ENCODE measurements at places on chromosomes 12 and 14.

- DNase-seq = no peak
Measured at GRCh38 chr12:182381-182892, 31.5 kb downstream of the SLC6A12 start.

GRCh38 chr12:124371366-124371765 is 76.5 kb downstream of the RFLNA start:
- no peak for DNase-seq

DNA sequence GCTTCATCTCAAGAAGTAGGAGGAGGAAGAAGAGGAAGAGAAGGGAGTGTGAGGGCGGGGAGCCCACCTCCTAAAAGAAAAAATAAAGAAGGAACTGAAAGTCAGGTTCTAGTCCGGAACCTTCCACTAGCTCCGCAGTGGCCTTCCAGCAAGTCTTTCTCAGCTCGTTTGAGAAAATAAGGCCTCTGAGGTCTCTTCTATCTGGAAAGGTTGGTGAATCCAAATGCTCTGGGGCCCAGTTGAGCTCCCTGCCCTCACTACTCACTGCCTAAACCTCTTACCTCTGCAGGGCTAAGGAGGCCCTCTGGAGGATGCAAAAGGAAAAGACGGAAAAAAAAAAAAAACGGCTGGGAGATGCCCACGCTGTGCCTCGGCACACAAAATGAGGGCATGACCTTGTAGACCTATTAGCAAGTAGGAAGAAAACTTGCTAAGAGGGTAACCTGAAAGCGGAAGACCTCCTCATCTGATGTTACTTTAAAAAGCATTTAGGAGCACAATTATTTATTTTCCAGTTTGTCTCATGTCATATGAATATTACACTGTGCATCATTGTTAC is 35.9 kb downstream of the FBLN5 start:
- DNase-seq = peak; percentile 20

- no peak for DNase-seq
Measured at GRCh38 chr12:101229841-101230241, 19.8 kb upstream of the SLC5A8 start.

GRCh38 chr14:76941544-76941943 is 87.0 kb downstream of the IRF2BPL start:
- no peak for DNase-seq

DNA sequence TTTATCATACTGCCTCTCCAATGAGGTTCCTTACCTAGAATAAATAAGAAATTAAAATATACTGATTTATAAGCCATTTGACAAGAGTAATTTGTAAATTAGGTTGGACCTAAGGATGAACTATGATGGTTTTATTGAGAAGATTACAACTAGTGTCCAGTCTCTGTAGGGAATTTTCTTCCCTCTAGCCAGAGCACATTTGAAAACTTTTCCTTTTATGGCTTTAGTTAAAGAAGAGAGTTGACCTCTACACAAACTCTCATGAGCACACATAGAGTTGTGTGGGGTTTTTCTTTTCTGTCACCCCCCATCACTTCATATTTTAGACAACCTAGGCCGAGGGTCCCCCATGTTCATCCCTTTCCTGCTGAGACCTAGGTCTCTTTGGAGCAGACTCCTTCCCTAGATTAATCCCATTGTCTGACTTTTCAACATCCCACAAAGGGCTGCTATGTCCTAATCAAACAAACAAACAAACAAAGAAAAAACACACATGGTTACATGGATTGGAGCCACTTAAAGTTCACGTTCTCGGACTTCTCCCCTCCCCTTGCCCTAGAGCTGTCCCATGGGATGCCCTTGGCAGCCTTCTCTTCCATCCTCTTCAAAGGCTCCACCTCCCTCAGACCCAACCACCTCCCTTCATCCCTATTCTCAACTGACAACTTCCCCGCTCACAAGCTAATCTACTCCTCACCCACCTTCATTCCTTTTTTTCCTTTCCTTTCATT is 40.7 kb downstream of the GPR135 start:
- DNase-seq = no peak

DNA sequence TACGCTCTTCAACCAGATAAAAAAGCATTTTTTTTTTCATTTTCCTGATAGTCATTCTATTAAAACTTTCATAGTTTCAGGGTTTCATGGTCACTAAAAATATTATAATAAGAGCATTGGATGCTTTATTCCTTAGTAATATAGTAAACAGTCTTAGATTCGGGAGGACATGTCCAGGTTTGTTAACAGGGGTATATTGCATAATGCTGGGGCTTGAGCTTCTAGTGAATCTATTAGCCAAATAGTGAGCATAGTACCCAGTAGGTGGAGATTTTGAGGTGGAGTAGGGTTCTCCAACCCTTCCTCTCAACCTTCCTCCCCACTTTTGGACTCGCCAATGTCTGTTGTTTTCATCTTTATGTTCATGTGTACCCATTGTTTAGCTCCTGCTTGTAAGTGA is 277.4 kb upstream of the RGS6 start:
- no peak for DNase-seq

- no peak for DNase-seq
Measured at GRCh38 chr12:103102225-103102744, 144.8 kb downstream of the ASCL1 start.

DNA sequence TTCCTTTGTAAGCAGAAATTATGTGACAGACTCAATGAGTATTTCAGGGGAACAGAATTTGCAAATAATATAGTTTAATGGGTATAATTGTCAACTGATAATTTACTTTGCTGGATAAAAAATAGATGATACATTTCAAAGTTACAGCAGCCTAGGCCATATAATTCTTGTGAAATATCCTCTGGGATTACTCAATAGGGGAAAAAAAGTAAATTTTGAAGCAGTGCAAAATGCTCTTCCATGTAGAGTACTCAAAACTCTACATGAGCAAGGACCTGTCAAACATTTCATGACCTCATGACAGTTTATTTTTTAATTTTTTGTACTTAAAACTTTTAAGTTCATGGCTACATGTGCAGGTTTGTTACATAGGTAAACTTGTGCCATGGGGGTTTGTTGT is 163.3 kb downstream of the DACT1 start:
- no peak for DNase-seq

GRCh38 chr12:98893126-98893674 is 248.1 kb downstream of the APAF1 start:
- DNase-seq = no peak

GRCh38 chr12:93139028-93139665 is 210.1 kb upstream of the EEA1 start:
- no peak for DNase-seq

DNA sequence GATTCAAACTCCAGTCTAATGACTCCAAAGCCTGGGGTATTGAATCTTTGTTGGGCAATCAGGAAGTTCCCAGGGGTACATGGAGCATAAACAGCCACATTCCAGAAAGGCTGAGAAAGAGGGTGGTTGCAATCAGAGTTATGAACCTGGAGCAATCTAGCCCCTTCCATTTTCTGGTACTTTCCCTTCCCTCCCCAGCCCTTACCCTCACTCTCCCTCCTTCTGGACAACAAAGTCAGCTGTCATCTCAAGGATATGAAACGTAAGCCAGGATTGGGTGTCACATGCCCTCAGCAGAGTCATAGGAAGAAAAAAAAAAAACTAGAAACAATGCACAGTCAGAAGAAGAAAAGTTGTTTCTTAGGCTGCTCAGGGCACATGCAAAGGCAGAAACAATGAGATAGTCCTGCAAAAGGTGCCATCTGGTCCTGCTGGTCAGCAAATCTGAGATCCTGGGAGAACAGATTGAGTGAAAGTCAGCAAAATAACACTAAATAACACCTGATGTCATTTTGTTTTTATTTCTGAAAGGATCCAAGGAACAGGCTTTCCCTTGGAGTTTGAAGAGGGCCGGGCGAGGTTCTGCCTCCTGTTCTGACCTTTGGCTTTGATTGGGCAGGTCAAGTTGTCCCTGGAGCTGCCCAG is 27.1 kb downstream of the TMEM229B start:
- DNase-seq = no peak

DNA sequence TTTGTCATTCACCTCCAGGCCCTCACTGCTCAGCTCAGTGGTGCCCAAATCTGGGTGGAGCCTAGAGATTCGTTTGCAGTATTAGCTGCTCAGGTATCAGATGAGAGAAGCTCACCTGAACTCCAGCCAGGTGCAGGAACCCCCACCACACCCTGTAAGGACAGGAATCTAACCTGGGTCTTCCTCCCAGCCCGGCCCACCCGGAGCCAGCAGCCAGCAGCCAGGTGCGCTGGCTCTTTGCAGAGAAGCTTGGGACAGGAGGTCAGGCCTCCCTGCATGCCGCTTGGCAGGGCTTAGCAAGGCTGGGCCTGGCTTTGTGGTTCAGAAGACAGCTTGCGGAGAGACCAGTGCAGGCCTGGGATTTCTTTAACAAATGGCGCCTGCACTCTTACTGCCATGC is 125.6 kb upstream of the MYL2 start:
- DNase-seq = no peak

GRCh38 chr12:79629561-79629960 is 61.2 kb downstream of the PAWR start:
- no peak for DNase-seq

GRCh38 chr12:1567852-1568251 is 26.5 kb downstream of the FBXL14 start:
- no peak for DNase-seq

- DNase-seq = no peak
Measured at GRCh38 chr14:73368616-73369015, 89.7 kb downstream of the NUMB start.

DNA sequence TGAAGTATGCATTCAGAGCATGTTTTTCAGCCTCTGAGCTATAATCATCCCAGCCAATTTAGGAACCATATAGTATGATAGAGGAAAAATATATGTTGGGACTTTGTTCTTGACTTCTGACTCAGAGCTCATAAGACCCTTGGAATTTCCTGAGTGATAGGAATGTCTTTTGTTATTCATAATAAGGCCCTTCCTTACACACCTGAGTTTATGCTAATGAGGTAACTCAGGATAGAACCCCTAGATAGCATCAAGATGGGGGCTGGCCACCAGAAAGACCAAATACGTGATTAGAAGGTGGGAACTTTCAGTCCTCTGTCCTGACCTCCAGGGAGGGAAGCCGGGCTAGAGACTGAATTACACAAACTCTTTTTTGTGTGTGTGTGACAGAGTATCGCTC is 32.4 kb upstream of the PLEK2 start:
- no peak for DNase-seq

- DNase-seq = no peak
Measured at GRCh38 chr12:103590271-103590670, 3.2 kb downstream of the STAB2 start.

Measured in stimulated activated CD4-positive, alpha-beta T cell treated with anti-CD3 and anti-CD28 coated beads, TNF-alpha, amount 100 ng/mL, for 1 hour (primary cell).